Umbilical cord (tissue), 2 donors: ENCODE measurements at places on chromosomes 7 and 10.

DNA sequence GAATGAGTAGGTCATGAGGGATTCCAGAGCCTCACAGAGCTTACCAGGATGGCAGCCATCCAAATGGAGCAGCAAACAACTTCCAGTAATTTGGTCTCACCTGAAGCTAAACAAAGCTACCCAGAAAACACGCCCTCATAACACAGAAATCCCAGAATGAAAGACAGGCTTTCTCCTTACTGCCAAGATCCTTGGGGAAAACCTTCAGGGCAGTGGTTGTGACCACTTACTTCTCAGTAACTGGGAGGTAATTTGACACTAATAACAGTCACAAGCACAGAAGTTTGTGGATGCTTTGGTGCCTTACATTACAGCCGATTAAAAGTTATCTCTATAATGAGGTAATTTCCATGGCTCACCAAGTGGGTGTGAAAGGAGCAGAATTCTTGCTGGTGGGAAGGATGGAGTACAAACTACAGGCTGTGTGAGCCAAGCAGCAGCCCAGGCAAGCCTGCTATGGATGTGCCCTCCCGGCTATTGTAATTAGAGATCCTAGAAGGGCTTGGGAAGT, 10.4 kb downstream of the WDR91 start:
- no peak for DNase-seq

DNA sequence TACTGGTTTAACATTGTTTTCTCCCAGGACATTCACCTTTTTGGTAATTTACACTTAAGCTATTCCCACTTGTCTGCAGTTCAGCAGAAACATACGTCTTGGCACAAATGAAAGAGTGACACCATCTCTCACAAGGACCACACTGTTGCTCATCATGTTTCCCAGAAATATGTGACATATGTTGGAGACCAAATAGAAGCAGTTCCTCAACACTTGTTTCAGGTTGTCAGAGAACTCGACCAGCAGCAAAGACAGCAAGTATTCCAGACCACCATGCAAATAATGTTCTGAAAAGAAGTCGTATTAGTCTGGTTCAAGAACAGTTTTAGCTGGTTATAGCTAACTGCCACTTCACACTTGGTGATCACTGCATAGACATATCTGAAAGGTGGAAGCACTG, 81.3 kb upstream of the KLF6 start:
- no peak for DNase-seq

GRCh38 chr7:139698278-139698677, 79.5 kb downstream of the HIPK2 start:
- no peak for DNase-seq

GRCh38 chr7:107394276-107394675, 75.6 kb upstream of the GPR22 start:
- peak; percentile 23 for DNase-seq

GRCh38 chr7:40199076-40199802, 64.4 kb downstream of the SUGCT start:
- peak; percentile 39 for DNase-seq

DNA sequence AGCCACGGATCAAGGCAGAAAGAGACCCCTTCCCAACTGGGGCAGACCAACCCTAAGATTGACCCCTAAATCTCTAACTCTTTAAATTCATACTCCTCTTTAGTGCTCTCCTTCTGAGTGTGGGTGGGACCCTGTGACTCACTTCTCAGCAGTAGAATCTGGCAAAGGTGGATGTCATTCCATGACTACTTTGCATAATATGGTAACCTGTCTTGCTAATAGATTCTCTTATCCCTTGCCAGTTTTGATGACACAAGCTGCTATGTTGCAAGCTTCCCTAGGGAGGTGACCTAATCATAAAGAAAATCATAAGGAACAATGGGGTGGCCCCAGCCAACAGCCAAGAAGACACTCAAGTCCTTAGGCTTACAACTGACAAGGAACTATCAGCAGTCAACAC, 155.4 kb upstream of the VWC2 start:
- DNase-seq = no peak

DNA sequence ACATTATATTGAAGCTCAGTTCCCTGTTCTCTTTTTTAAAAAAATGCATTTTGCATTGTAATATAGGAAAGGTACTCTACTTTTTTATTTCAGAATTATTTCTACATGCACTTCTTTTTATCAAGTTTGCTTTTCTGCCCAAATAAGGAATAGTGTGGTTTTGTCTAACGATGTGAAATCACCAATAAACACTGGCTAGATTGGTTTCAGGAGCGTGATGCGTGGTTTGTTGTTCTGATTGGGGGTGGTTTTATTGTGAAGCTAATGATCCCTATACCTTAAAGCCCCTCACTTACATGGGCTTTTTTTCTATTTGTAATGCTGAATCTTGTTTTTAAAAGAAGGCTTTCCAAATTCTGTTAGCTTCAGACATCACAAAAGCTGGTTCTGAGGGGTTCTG, 17.6 kb downstream of the ENTPD7 start:
- no peak for DNase-seq

DNA sequence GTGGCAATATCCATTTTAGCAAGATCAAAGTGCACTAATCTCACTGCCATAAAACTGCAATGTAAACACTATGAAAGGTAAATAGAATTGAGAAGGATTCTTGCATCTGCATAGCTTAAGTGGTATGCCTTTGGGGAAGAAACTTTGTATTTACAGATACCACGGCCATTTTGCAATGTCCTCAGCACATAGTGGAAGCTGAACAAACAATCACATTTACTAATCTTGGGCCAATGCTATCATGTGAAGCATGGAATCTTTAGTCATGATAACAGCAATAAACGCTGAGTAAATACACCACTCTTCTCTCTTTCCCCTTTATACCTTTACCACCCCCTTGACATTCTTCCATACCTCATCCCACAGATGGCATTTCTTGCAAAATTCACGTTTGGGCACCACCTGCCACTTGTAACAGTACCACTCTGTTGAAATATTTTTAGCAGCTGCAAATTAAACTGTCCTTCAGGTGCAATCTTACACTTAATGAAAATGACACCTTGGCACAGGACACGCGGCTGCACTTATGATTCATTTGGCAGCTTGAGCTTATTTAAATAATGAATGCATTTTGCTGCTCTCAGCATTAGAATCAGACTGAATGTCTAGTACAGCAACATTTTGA, 171.8 kb downstream of the SEMA3A start:
- no peak for DNase-seq
